Esophagus squamous epithelium (tissue), 5 donors: ENCODE measurements at places on chromosomes 4 and X.

GRCh38 chr4:173477016-173477415 is 53.0 kb downstream of the HAND2 start:
- no peak for DNase-seq

DNA sequence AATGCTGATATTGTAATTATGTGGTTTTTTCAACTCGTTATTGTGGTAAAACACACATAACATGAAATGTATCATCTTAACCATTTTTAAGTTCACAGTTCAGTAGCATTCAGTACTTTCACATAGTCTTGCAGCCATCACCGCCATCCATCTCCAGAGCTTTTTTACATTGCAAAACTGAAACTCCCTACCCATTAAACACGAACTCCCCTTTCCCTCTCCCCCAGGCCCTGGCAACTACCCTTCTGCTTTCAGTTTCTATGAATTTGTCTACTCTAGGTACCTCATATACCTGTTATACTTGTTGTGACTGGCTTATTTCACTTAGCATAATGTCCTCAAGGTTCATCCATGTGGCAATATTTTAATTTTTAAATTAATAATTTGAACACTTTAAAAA is 380.6 kb downstream of the MAPK10 start:
- no peak for DNase-seq

GRCh38 chr4:16817286-16817685 is 81.2 kb downstream of the LDB2 start:
- no peak for DNase-seq

DNA sequence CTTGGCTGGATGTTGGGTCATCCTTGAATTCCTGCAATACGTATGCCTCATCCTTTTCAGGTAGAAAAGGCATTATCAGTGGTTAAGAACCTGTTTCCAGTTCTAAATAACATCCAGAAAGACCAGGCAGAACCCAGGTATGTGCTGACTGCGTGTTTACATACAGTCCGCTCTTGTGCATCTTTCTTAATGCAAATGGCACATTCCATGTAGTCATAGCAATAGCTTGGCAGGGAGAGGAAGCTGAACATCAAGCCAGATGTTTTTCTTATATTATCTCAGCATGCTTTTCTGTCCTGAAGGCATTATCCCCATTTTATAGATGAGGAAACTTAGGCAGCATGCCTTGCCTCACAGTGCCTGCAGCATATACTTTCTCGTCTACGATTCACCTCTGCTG is 2.1 kb downstream of the DCLK2 start:
- DNase-seq, result no peak

GRCh38 chr4:143692241-143692640 is 8.2 kb downstream of the FREM3 start:
- DNase-seq, result no peak

GRCh38 chrX:153595859-153596857 is 2.8 kb downstream of the CCNQ start:
- no peak for DNase-seq

DNA sequence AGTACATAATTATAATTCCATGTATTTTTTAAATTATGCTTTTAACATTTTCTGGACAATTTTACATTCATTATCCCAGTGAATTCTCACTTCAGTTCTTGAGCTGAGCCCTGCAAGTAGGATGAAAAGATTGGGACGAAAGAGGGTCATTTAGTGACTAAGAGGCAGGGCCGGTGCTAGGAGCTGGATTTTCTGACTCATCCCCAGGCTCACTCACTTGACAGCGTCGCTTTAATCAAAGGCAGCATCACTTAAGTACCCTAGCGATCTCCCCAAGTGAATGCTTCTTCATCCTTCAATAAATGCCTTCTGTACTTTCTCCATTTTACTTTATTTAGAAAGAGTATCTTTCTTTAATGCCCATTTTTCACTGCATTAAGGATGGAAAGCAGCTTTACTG is 263.6 kb downstream of the HS3ST1 start:
- no peak for DNase-seq
